ENCODE measurements at places on chromosomes 11 and 22.

- DNase-seq: no peak
These were observed 44.1 kb upstream of the CWF19L2 start for GRCh38 chr11:107501713-107502112.

GRCh38 chr11:35311331-35311730 lies 108.0 kb downstream of the SLC1A2 start:
- DNase-seq: no peak

DNA sequence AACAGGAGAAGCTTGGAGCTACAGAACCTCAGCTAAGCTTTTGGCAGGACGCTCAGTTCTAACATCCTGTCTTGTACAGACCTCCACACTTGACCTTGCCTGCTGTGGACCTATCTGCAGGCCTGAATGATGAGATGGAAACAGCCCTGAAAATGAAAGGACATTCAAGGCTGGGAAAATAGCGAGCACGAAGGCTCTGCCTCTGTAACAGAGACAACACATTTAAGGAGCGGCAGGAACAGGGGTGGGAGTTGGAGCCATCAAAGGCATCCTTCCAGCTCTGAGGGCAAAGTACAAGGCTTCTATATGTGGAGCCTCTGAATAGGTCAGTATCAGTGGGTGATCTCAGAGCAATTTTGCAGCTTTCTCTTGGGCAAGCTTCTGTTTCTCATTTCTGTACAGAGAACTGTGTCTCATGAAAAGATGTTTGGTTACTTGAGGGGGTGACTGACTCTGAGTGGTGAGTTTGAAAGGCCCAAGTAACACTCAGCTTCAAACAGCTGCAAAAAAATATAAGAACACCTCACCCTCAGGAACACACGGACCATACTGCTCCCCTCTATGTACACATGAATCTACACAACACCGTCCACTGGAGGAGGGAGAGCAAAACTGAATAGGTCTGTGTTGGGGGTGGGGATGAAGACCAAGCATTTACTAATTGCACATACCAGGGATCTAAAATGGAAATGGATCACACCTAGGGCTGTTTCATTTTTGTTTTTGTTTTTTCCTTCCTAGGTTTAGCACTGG lies 101.6 kb downstream of the CCDC81 start:
- DNase-seq: no peak

DNA sequence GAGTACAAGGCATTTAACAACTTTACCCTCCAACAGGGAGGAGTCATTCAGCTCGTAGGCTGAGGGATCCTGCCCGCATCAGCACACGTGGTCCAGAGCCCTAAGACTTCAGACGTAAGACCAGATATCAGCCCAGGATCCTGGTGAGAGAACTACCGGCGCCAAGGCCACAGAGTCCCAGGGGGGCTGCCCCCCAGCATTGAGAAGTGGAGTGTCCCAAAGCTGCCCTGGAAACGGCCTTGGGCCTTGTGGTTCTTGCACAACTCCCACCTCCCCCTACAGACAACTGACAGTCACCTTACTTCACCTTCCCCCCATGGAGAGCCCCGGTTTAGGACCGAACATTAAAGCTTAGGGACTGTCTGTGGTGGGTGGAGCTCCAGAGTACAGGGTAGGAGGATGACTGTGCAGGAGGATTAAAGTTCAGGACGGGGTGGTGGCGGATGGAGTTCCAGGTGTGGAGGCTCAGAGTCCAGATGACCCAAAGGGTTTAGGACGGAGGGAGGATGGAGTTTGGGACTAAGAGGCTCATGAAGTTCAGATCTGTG lies 1.0 kb downstream of the C11orf91 start:
- no peak for DNase-seq

- DNase-seq: no peak
These were observed 97.4 kb downstream of the FDX1 start for GRCh38 chr11:110527146-110527545.

GRCh38 chr11:111429066-111429506 lies 50.0 kb upstream of the POU2AF1 start:
- DNase-seq: no peak

GRCh38 chr11:15493066-15493465 lies 378.3 kb downstream of the INSC start:
- no peak for DNase-seq

GRCh38 chr22:20523086-20523983 lies 15.9 kb downstream of the MED15 start:
- DNase-seq: no peak

DNA sequence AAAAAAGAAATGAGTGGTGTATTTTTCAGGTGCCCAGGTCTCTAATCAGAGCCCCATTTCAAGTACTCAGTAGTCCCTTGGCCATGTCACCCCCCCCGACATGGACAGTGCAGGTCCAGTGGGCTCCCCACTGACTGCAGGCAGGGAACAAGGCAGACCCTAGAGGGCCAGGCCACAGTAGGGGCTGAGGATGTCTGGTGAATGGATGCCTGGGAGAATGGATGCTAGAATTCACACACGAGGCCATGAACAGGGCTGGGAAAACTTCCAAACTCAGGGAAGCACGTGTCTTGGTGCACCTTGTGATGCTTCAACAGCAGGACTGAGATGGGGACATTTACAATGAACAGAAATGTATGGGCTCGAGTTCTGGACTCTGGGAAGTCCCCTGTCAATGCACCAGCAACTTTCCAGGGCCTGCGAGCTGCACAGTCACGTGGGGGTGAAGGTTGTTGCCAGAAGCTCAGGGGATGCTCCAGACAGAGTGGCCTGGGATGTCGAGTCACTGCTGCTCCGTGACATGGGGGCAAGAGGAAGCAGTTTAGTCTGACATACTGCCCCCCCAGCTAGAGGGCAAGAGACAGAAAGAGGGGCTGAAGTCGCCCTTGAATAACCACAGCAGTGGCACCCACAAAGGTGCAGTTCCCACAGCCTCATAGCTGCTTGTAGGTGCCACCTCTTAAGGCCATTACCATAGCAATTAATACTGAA lies 3.1 kb downstream of the APOBEC3G start:
- no peak for DNase-seq

DNA sequence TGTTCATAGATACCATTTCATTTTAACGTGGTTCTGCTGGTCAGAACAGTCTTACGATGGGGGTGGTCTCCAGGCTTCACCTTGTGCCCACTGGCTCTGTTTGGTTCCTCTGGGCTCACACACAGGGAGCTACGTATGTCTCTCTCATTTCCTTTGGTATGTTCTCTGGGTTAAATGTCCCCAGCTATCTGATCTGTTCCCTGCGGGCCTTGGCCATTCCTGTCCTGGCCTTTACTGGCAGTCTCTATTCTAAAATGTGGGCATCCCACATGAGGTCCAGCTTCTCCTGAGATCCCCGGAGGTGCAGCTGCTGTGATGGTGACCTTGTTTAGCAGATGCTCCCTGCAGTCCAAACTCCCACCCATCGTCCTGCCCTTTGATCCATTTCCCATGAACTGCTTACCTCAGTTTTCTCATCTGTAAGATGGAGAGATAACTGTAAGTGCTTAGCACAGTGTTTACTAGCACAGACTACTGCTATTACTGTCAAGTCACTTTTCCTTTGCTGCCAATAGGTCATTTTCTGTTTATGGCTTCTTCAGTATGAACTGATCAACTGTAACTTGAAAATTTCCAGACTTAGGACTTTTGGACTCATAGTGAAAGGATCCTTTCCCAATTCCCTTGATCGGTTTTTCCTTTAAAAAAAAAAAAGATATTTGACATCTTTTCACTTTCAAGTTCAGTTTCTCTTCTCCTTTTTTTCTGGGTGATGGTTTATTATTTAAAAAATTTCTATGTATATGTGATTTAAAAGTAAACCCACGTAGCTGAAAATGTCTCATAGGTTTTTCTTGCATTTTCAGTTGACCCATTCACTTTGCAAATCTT lies 92.9 kb downstream of the PTPRJ start:
- DNase-seq: no peak

GRCh38 chr11:22497474-22497873 lies 128.1 kb downstream of the FANCF start:
- DNase-seq: no peak

DNA sequence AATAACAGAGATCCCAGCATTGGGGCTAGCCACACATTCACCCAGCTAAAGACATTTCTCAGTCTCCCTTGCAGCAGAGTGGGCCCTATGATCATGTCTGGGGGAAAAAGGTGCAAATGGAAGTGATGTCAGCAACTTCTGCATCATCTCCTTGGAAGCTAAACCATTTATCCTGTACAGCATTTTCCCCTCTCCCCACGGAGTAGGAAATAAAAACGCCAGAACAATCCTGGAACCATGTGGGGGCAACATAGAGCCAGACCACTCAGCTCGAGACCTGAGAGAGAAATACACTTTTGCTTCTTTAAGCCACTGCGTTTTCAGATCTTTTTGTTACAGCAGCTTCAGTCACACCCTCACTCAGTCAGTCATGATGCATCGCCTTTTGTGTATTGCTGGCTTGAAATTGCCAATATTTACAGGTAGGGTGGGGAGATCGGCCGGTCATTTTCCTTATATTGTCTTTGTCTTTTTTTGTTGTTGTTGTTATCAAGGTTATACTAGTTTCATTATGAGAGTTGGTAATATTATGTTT lies 9.1 kb upstream of the RAC2 start:
- DNase-seq: no peak

DNA sequence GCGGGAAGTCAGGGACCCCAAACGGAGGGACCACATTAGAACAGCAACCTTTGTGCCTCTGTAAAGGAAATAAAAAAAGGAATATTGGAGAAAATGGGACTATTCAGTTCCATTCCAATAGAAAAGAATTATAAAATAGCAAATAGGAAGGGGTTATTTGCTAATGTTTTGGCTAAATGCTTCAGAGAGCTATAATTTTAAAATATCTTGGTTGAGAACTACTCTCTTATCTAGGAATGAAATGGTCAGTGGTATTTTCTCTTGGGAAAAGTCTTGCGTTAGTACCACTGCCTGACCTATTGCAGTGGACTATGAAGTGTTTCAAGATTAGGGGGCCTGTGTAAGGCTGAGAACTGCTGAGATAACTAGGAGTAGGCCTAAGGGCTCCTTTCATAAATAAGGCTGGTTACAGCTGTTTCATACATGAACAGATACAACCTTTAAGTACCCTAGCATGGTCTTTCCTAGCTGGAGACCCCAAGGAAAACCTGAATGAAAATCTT lies 6.9 kb upstream of the WEE1 start:
- no peak for DNase-seq

GRCh38 chr22:19962246-19962908 lies 20.8 kb upstream of the TXNRD2 start:
- no peak for DNase-seq

DNA sequence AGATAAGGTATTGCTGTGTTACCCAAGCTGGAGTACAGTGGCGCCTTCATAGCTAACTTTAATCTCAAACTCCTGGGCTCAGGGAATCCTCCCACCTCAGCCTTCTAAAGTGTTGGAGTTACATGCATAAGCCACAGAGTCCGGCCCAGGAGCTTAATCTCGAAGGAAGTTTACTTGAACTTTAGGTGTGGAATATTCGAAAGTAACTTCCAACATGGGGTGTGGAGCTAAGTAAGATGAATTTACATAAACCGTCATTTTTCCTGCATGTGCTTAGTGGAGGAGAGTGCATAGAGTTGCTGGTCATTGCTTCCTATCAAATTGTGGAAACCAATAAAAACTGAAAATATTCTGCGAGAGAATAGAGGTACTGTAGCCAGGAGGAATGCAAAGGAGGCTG lies 1.5 kb downstream of the ATG13 start:
- DNase-seq: no peak

DNA sequence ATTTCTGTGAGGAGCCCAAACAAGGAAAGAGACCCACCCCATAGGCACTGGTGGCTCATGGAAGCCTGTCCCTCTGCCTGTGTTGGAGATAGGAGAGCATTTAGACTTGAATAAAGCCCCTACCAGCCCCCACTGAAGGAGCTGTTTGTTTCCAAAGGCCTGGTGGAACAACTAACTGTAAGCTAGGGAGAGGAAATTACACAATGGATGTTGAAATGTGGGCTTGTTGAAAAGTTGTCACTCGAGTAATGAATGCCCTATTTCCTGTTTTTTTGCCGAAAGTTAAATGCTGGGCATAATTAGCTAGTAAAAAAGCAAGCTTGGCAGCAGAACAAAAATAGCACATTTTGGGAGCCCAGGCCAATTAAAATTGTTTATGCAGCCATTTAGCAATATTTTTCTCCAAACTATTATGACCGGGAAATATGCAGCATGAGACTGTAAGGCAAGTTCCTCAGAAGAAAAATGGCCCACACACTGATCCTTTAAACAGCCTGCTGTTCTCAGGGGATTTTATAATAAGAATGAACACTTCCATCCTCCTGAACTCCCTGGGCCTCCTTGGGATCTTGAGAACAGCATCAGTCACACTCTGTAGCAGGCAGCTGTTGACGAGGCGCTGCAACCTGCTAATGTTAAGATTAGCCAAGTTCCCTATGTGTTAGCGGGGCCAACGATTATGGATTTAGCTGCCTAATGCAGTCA lies 38.6 kb upstream of the LMO2 start:
- DNase-seq: no peak

DNA sequence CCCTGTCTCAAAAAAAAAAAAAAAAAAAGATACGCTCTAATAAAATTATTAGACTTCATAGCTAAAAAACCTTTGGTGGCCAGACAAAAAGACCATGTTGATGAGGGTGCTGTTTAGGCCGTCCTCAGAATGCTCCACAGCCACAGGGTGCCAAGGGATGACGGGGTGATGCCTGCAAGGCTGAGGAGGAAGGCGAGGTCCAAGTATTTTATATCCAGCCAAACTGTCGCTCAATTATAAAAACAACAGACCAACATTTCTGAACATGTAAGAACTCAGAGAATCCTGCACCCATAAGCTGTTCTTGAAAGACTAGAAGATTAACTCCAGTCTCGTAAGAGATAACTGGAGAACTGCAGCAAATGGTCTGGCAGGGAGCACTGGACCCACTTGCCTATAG lies 29.2 kb downstream of the TBX1 start:
- DNase-seq: no peak

GRCh38 chr11:107844041-107844440 lies 14.5 kb downstream of the SLC35F2 start:
- DNase-seq: no peak

DNA sequence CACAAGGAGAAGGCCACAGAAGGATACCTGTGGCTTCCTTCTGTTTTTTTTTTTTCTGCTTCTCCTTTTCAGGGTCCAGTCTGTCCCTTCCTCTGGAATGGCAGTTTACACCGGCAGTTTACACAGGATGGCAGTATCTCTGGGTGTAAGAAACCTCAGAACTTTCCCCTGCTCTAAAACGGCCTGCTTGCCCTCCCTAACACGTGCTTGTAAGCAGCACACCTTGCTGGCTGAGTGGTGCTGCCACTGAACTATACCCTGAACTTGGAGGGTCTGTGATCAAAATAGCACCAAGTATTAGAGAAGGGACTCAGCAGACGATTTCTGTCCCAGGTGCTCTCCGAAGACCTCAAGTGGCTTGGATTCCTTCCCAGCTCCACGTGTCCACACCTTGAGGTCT lies 904 bp upstream of the OPCML start:
- DNase-seq: no peak

- DNase-seq: no peak
These were observed 47.2 kb downstream of the BUD13 start for GRCh38 chr11:116725434-116726221.
